Activated T-helper 1 cell treated with anti-CD3 and anti-CD28 coated beads, Interleukin-2, amount 50 U/mL, for 16 hours (primary cell): ENCODE measurements at places on chromosomes 5 and 9.

DNA sequence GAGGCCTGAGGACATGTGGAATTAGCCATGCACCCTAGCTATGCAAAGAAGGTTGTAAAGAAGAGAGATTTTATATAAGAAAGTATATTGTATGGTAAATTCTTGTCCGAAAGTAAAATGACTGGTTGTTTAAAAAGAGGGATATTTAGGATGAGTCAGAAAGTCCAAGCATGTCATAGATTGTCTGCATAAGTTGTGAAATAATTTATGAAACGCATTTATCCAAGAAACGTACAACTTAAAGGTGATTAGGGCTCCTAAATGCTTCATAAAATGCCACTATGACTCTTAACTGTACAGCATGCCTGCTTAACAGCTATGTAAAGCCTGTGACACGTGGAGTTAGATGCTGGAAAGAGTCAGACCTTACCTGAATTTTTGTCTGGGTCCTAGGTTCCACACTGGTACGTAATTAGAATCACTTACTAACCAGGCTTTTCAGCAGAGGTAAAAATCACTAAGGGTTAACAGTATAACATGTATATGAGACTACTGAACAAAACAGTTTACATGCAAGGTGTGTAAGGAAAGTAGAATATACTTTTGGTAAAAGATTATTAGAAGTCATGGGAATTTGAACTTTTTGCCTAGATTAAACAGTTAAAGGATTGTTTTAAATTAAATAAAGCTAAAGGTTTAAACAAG is 37.0 kb upstream of the ARL15 start:
- DNase-seq, result no peak

GRCh38 chr9:17398350-17398749 is 180.5 kb upstream of the SH3GL2 start:
- no peak for DNase-seq

GRCh38 chr5:73617510-73618279 is 8.3 kb upstream of the ARHGEF28 start:
- no peak for DNase-seq

DNA sequence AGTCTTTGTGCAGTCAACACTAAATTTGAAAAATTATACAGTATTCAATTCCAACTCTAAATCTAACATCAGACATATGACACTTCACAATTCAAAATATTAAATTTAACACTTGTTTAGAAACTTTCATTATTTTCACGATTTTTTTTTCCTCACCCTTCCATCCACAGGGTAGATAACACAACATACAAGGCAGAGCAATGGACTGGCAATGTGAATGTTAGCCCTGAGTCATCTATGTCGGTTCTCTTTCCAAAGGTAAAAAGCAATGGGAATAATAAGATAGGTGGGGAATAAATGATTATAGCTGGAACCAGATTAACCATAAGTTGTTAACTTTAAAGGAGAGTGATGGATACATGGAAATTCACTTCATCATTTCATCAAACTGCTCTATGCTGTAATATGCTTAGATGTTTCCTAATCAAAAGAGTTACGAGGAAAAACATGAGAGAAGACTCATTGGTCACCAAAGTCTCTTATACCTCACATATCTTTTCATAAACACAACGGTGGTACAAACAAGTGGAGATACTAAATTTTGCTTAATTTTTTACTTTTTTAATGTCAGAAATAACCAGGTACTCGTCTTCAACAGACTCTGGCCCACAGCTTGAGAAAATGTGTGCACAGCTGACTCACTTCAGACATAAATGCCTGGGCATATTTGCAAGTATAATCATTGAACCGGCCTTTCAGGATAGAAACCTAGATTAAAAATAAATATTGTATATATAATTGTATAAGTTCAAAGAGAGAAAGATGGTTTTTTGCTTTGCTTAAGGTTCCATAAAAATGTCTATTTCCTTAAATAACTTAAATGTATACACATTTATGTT is 23.0 kb downstream of the RFX3 start:
- DNase-seq, result no peak

GRCh38 chr5:143261748-143262392 is 141.6 kb downstream of the NR3C1 start:
- DNase-seq, result no peak

DNA sequence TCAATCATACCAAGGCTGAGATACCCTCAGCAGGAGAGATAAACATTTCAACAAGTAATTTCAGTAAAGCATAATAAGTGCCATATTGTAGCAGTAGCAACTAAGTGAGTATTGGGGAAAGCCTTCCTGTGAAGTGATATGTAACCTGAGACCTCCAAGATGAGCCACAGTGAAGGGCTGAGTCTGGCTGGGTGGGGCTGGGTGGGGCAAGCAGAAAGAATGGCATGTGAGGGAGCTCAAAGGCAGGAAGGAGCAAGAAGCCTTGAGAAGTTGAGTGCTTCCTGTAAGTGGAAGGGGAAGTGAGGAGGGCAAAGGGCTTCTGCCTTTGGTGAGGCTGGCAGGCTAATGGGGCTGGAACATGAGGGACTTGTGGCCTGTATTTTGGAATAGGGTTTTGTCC is 19.7 kb upstream of the ASTN2 start:
- DNase-seq, result no peak

DNA sequence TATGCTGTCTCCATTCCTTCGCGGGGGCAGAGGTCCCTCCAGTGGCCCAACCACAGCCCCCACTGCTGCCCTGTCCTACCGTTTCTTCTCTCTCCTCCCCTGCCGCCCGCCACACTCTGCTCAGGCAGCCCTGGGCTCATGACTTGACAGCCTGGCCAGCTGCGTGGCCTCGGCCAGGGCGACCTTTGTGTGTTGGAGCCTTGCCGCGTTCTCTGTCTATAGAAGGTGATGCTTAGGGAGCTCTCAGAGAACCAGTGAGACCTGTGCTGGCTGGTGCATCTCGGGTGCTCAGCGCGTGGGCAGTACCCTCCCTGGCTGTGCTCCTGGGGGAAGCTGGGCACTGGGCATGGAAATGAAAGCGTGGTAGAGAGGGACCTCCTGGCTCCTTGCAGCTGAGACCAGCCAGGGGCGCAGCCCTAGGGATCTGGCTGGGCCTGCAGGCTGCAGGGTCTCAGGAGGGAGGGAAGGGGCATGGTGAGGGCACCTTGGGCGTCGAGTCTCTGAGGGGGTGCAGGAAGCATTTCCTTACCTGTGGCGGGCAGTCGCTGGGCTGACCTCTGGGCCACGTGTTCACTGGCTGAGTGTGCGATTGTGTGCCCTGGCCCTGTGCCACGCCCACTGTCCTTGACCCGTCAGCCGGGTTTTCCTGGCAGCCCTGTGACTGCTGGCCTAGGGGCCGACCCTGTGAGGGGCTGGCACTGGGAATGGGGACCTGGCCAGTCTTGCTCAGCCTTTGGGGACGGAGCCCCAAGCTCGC is 50.3 kb downstream of the RXRA start:
- DNase-seq, result no peak

- DNase-seq, result no peak
Observed at GRCh38 chr5:9977070-9977469, 272.6 kb downstream of the ATPSCKMT start.
